ENCODE measurements at places on chromosomes 5 and 9.

- peaks cover 12% of the 10 kb centered on the region for H3K27me3 ChIP-seq
- no peak overlapping the region for H3K4me3 ChIP-seq
- H3K4me1 ChIP-seq, result no peaks in the 10 kb centered on the region
- H3K36me3 ChIP-seq, result no peaks in the 10 kb centered on the region
Measured at GRCh38 chr5:13878357-13878756, 66.1 kb downstream of the DNAH5 start.

GRCh38 chr5:167503926-167504720 is 787.3 kb upstream of the WWC1 start:
- H3K27me3 ChIP-seq, result peaks cover 4% of the 10 kb centered on the region
- H3K36me3 ChIP-seq, result no peaks in the 10 kb centered on the region
- DNase-seq, result no peak
- H3K27ac ChIP-seq, result no peak overlapping the region
- no peak overlapping the region for H3K4me3 ChIP-seq

DNA sequence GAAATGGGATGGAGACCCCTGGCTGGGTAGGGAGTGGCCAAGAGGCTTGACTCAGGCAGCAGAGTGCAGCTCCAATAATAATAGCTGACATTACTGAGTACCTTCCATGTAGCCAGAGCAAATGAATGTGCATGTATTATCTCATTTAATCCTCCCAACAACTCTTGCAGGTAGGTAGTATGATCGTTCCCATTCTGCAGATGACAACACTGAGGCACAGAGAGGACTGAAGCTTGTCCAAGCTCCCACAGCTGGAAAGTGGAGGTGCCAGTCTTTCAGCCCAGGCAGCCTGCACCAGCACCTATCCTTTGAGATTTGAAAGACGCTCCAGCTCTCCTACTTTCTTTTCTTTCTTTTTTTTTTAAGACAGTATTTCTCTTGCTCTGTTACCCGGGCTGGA is 87.6 kb downstream of the PCDH1 start:
- DNase-seq, result no peak
- no peak overlapping the region for H3K27ac ChIP-seq
- no peaks in the 10 kb centered on the region for H3K36me3 ChIP-seq
- peaks cover 23% of the 10 kb centered on the region for H3K4me1 ChIP-seq

GRCh38 chr5:136086783-136087566 is 45.7 kb upstream of the SMAD5 start:
- H3K27me3 ChIP-seq, result peaks cover 3% of the 10 kb centered on the region
- H3K36me3 ChIP-seq, result no peaks in the 10 kb centered on the region
- no peak overlapping the region for H3K27ac ChIP-seq
- H3K4me1 ChIP-seq, result peaks cover 6% of the 10 kb centered on the region
- H3K4me3 ChIP-seq, result no peak overlapping the region

DNA sequence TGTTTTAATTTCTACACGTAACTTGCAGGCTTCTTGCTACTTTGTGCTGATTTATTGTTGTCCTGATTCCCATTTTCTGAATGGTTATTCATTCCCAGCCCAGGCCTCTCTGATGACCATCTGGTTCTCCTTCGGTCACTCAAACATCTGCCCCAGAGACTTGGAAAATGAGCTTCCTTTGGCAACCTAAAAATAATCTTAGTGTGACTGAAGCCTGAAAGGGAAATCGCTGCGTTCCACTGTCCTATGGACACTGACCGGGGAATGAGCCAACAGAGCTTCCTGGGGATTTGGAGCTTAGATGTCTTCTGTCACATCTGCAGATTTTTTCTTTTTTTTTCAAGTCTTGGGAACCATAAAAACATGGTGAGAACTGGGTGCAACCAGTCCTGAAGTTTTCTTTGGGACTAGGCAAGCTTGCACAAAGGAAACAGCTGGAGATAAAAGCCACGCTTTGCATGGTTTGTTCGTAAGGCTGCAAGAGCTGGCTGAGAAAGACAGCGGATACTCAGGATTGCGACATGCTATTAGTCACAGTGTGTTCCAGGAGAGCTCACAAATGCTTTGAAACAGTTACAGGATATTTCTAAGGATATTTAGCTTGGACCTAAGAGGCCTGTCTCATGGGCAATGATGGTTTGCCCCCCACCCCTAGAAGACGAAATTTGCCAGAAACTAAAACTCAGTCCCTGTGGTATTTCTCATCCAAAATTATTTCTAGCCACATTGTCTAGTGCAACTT is 146.2 kb downstream of the GOLPH3 start:
- DNase-seq, result no peak
- no peaks in the 10 kb centered on the region for H3K36me3 ChIP-seq
- peaks cover 7% of the 10 kb centered on the region for H3K27me3 ChIP-seq
- peak overlapping the region; percentile 86 for H3K27ac ChIP-seq
- H3K4me1 ChIP-seq, result peaks cover 57% of the 10 kb centered on the region

DNA sequence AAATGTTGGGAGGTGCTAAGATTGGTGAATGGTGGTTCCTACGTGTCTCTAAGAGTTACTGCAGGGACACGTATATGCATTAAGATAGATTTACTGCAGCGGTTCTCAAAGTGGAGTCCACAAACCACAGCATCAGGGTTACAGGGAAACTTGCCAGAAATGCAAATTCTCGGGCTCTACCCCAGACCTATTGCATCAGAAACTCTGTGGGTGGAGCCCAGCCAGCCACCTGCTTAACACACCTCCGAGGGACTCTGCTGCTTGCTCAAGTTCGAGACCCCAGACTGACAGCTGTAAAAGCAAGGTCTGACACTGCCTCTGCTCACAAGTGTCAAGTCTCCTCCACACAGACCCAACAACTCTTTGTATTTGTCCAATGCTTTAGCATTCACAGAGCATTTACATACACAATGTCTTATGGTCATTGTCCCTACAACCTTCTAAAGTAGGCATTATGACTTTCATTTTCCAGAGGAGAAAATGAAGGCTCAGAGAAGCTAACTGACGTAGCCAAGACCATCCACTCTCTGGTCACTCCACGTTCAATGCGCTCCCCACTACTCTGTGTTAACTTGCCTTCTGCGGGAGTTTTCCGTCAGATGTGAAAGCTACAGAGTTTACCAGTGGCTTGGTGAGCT is 48.8 kb downstream of the HSD17B3 start:
- no peaks in the 10 kb centered on the region for H3K36me3 ChIP-seq
- H3K27me3 ChIP-seq, result peaks cover 13% of the 10 kb centered on the region
- H3K4me1 ChIP-seq, result peaks cover 22% of the 10 kb centered on the region

DNA sequence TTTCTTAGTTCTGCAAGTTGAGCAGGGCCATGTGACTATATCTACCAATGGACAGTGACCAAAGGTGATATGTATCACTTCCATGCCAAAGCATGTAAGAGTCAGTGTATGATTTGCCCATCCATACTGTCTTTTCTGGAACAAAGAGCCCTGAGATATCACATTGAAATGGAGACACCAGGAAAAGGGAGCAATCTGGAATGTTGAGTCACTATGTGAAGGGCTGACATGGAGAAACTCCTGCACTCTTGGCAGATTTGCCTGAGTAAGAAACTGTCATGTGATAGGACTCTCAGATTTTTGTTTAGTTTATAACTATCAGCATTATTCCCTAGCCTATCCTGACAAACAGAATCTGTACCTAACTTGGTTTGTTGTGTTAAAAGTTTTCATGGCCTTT is 29.8 kb upstream of the TMEM161B start:
- no peaks in the 10 kb centered on the region for H3K27me3 ChIP-seq
- no peaks in the 10 kb centered on the region for H3K36me3 ChIP-seq
- H3K27ac ChIP-seq, result no peak overlapping the region
- H3K4me1 ChIP-seq, result no peaks in the 10 kb centered on the region
- no peak for DNase-seq
- H3K4me3 ChIP-seq, result no peak overlapping the region

GRCh38 chr9:86163503-86163902 is 64.1 kb upstream of the GOLM1 start:
- H3K4me1 ChIP-seq, result no peaks in the 10 kb centered on the region
- no peak overlapping the region for H3K27ac ChIP-seq
- H3K4me3 ChIP-seq, result no peak overlapping the region

- no peaks in the 10 kb centered on the region for H3K36me3 ChIP-seq
- no peaks in the 10 kb centered on the region for H3K4me1 ChIP-seq
- H3K27ac ChIP-seq, result no peak overlapping the region
- DNase-seq, result no peak
- peaks cover 12% of the 10 kb centered on the region for H3K27me3 ChIP-seq
- H3K4me3 ChIP-seq, result no peak overlapping the region
Measured at GRCh38 chr5:76016258-76016657, 66.9 kb upstream of the SV2C start.

- H3K4me1 ChIP-seq, result no peaks in the 10 kb centered on the region
- no peak overlapping the region for H3K4me3 ChIP-seq
- DNase-seq, result no peak
- no peaks in the 10 kb centered on the region for H3K36me3 ChIP-seq
Measured at GRCh38 chr9:113715086-113715485, 161.0 kb upstream of the ZNF618 start.

DNA sequence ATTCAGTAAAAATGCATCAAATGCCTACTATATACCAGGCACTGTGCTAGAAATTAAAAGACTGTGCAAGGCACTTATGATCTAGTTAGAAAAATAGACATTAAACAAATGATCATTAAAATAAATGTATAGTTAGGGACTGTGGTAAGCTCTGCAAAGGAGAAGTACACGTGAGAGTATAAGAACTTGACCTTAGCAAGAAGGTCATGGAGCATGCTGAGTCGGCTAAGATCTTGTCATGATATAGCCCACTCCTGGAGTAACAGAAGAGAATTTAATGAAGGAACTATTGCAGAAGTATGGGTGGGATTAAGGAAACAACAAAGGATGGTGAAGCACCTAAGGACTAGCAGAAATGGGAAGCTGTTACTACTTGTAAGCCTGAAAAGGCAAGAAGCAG is 23.5 kb upstream of the SAP30L start:
- DNase-seq, result no peak
- peaks cover 44% of the 10 kb centered on the region for H3K36me3 ChIP-seq
- H3K27ac ChIP-seq, result no peak overlapping the region
- H3K27me3 ChIP-seq, result no peaks in the 10 kb centered on the region

DNA sequence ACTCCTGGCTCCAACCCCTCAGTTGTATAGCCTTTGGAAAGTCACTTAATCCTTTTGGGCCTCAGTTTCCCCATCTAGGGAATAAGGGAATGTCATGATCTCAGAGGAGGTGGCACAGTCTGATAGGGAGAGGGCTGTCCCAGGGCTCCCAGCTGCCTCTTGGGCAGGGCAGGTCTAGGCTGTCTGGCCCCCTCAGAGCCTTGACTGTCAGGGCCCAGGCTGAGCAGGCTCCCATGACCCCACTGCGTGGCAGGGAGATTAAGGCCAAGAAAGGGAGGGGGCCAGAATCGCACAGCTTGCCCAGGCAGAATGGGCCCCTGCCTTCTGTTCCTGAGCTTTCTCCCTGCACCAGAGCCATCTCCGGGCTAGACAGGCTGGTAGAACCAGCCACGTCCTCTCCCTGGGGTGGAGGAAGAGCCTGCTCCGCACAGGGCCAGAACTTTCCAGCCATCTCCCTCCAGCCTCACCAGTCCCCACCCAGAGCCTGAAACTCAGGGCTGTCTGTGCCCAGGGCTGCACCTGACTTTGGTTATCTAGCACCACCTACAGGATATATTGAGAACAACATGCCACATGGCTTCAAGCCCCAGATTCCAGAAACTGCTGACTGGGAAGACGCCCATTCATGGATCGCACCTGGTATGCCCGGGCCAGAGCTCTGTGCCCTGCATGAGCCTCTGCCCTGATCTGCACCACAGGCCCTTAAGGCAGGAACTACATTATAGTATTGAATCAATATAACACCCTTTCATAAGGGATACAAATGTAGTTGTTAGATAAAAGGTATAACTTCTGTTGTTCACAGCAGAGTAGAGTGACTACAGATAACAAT is 32.1 kb downstream of the NAIF1 start:
- no peaks in the 10 kb centered on the region for H3K27me3 ChIP-seq
- no peaks in the 10 kb centered on the region for H3K36me3 ChIP-seq
- H3K4me1 ChIP-seq, result no peaks in the 10 kb centered on the region

DNA sequence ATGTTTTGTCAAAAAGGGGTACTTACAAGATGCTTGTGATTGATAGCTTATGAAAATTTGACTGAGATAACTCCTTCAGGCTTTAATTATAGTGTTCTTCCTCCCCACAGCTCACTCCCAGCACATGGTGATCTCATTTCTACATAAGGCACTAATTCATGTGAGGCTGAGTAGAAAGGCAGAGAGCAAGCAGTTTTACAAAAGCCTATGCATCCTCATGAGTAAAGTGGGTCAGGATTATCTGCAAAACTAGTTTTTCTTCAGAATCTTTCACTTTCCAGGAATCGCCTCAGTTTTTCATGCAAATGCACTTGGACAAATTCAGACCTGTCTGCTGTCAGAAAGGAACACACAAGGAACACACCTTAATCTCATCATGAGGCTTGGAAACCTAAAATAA is 92.1 kb upstream of the FBN2 start:
- H3K4me1 ChIP-seq, result peaks cover 7% of the 10 kb centered on the region
- no peaks in the 10 kb centered on the region for H3K27me3 ChIP-seq
- H3K4me3 ChIP-seq, result no peak overlapping the region

DNA sequence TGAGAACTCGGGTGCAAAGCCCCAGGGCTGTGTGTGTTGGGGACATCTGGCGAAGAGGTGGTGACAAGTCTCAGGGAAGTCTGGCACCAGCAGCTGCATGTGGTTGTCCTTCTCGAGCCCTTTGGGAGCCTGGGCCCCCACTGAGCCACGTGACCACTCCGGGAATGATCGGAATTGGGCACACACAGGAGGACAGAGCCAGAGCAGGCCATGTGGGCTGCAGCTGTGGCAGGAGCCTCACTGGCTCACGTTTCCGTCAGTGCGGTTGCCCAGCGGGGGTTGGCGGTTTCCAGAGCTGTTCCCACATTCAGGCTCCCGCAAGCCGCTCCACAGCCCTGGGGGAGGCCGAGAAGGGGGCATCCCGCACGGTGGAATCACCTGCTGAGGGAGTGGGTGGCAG is 6.8 kb upstream of the CEL start:
- peaks cover 14% of the 10 kb centered on the region for H3K4me1 ChIP-seq
- peaks cover 36% of the 10 kb centered on the region for H3K36me3 ChIP-seq
- H3K27me3 ChIP-seq, result no peaks in the 10 kb centered on the region
- H3K27ac ChIP-seq, result no peak overlapping the region

DNA sequence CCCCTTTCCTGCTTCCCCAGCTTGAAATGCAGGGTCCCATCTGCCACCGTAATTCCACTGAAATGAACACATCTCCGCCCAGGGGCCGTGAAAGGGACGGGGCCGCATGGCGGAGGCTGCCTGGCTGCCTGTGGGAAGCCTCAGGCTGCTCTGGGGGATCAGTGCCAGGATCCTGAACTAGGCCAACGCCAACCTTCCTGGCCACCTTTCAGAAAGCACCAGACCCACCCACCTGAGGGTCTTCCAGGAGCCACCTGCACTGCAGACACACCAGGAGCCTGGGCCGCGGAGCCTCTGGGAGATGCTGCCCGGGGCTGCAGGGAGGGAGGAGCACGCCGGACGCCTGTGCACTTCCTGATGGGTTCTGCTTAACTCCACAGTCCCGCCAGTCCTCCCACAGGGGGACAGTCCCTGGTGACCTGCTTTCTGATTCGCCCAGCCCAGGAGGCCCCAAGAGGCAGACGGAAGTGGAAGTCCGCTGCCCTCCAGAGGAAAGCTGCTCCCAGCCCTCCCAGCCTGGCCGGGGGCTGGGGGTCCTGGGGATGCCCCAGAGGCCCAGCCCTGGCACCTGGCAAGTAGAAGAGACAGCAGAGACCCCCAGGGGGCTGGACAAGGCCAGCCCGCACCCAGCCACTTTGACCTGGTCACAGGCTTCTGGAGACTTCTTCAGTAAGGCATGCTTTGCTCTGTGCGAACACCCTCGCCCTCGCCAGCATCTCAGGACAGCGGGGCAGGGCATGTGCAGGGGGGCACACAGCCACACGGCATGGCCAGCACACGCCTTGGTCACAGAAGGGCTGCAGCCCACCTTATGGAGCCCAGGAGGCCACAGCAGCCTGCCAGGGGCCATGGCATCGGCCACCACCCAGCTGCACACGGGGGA is at the start of gene CARD9:
TSS of gene CARD9 (minus strand) at position 370 of the 883 bp plus-strand sequence. CDS start 1,591 bp downstream, outside the sequence.
- peaks cover 2% of the 10 kb centered on the region for H3K27me3 ChIP-seq
- no peak within 1 kb of the TSS for H3K4me3 ChIP-seq
- no peaks in the 10 kb centered on the region for H3K36me3 ChIP-seq
- DNase-seq, result no peak
- H3K27ac ChIP-seq, result peak within 1 kb of the TSS; percentile 22
- H3K4me1 ChIP-seq, result peaks cover 22% of the 10 kb centered on the region
